ENCODE measurements at places on chromosomes 3 and 15. TPM values are rescaled to one million over a fixed set of nuclear protein-coding genes. Genes with fewer than 3 reads are reported as not detected.

- no peak for DNase-seq
Measured at GRCh38 chr15:75203017-75203907, 1.6 kb downstream of the C15orf39 start.

DNA sequence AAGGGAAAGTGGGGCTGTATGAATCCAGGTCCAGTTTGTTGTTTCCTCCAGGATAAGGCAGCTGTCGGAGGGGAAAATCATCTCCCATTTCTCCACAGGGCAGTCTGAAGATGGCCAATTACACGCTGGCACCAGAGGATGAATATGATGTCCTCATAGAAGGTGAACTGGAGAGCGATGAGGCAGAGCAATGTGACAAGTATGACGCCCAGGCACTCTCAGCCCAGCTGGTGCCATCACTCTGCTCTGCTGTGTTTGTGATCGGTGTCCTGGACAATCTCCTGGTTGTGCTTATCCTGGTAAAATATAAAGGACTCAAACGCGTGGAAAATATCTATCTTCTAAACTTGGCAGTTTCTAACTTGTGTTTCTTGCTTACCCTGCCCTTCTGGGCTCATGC, 911 bp downstream of the CCRL2 start:
- no peak for DNase-seq

GRCh38 chr15:74840851-74841775, 1.8 kb downstream of the ULK3 start:
- no peak for DNase-seq

- DNase-seq = no peak
Measured at GRCh38 chr3:127228866-127229265, 35.9 kb downstream of the PRR23E start.

- no peak for DNase-seq
Measured at GRCh38 chr15:80736560-80736959, 41.5 kb downstream of the ABHD17C start.

DNA sequence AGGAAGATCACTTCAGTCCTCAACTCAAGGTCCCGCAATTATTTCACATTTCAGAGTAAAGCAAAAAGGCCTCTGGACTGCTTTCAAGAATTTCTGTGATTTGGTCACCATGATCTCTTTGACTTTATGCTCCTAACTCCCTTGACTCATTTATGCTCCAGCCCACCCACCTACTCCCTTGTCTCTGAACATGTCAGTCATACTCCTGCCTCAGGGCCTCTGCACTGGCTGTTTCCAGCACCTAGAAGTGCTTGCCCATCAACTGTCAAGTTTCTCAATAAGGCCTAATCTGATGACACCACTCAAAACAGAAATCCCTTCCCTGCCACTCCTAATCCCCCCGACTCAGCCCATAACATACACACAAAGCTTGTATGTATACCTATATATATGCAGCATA, 36.1 kb upstream of the CSPG5 start:
- DNase-seq = no peak

- DNase-seq = no peak
Measured at GRCh38 chr15:28184166-28184565, 85.1 kb upstream of the OCA2 start.

GRCh38 chr3:118478706-118479276, 555.9 kb downstream of the IGSF11 start:
- DNase-seq = no peak

Gene GOLGA6L10
- 0.34 TPM for total RNA-seq

DNA sequence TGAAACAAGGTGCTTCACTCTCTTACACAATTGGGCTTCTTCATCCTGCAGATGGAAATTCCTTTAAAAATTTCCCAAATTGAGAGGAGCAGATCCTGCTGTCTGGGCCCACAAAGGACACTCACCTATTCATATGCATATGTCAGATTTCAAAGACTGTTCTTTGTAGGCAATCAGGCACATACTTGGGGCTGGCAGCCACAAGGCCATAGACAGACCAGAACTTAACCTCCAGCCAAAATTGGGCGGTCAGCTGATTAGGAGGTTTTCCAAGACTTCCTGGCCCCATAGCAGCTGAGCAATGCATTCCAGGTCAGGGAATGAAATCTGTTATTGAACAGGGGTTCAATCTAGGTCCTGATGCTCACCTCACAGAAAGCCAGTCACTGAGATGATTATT, 15.0 kb upstream of the HPS3 start:
- no peak for DNase-seq

DNA sequence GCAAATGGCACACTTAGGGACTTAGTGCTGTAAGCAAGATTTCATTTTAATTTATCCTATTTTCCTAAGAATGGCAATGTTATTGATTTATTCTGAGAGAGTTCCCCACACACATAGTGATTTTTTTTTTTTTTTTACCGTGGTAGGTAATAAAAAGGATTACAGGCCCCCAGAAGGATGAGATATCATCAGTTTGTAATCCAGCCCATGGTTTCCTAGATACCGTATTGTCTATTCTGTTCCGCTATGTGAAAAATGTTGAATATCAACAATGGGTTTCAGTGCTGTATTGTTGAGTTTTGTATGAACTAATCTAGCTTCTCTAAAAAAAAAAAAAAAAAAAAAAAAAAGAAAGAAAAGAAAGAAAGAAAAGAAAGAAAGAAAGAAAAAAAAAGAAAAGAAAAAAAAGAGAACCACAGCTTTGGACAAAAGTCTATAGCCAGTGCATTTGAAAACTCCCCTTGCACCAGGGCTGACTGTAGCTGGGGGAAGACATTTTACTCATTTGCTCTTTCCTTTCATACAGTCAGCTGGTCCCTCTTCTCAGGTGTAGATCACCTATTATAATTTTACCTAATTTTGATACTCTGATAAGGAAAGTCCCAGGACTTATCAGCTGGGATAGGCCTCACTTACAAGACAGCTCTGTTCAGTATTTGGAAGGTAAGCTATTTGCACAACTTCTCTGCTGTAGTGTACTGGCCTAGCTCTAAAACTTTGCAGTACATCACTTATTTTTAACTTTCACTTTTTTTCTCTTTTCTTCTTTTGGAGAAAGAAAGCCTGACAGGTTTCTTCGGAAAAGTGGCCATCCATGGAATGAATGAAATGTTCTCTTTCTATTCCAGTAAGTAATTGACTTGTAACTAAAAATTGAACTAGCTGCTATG, 101.4 kb upstream of the SOX2 start:
- no peak for DNase-seq

- DNase-seq = no peak
Measured at GRCh38 chr15:87633525-87633924, 623.0 kb downstream of the NTRK3 start.

DNA sequence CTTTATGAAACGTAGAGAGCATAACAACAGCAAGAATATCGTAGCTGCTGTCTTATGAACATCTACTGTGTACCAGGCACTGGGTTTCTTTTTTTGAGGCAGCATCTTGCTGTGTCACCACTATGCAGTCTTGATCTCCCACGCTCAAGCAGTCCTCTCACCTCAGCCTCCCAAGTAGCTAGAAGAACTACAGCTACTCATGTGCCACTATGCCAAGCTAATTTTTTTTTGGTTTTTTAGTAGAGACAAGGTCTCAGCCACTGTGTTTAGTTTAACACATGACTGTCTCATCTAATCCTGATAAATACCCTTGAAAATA, 129.9 kb downstream of the VGLL4 start:
- DNase-seq = no peak

DNA sequence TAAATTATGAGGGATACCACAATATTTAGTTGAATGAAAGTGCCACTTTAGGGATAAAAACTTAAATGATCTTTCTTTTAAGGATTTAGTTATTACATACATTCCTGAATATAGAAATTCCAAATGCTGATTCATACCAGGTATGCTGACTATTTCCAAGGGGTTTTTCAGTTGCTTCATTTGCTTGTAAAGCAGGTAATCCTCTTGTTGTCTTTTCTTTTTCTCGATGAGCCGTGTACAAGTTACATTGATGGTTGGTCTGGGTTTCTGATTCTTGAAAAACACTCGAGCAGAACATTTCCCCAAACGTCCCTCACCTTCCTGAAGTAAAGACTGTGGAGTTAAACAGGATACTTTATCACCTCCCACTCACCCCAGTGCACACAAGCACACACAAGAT, 21.7 kb downstream of the RARRES1 start:
- no peak for DNase-seq

Gene BFSP2
- not detected for total RNA-seq

GRCh38 chr15:30023798-30024295, 58.9 kb upstream of the GOLGA8J start:
- peak; percentile 30 for DNase-seq

- DNase-seq = no peak
Measured at GRCh38 chr15:37095770-37096557, 4.4 kb downstream of the MEIS2 start.

Gene AMT
- 14.9 TPM for total RNA-seq

Gene CD200R1
- 1.1 TPM for total RNA-seq

- DNase-seq = no peak
Measured at GRCh38 chr3:124360563-124360962, 368.6 kb upstream of the ROPN1 start.

Gene LYZL4
- total RNA-seq = not detected

DNA sequence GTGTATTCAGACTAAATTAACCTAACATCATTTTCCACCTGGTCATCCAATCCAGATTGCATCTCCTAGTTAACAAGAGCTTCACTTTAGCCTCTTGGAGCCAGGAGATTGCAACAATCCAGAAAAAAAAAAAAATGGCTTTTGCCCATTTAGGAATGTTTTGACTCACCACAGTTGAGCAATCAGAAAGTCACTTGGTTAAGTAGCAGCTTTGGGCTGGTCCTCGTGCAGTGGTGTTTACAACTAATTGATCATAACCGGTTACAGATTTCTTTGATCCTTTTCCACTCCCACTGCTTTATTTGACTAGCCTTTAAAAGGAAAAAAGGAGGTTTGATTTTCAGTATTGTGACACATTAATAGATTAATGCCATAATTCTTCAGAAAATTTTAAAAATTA, 688.8 kb upstream of the CCDC54 start:
- DNase-seq = no peak

GRCh38 chr3:64353226-64353625, 128.0 kb upstream of the PRICKLE2 start:
- no peak for DNase-seq

Gene COLQ
- 23.8 TPM for total RNA-seq
